ENCODE measurements at places on chromosomes 2 and 18.

GRCh38 chr18:54774981-54775665 is 53.2 kb upstream of the RAB27B start:
- DNase-seq: no peak

DNA sequence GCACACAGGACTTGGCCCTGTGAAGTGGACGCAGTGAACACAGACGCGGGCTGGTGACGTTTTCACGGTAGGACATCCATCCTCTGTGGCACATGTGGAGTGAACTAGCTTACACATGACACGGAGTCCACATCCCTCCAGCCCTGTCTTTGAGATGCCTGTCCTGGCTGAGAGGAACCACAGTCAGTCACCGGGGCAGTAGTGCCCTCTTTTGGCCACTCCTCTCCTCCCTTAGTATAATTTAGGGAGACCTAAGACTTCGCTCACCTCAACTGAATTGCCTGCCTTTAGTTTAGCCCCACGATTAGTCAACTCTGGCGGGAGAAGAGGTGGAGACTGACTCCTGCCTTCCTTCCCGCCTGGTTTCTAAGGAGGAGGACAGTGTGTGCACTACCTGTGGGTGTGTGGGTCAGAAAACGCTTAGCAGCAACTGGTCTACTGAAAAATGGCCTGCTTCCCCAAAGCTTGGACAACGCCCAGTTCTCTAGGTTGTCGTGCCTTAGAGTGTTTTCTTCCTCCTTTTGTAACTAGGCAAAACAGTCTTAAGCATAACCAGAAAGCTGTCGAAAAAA is 70.6 kb downstream of the MBP start:
- no peak for DNase-seq

GRCh38 chr2:213147538-213147937 is 3.9 kb downstream of the IKZF2 start:
- no peak for DNase-seq

DNA sequence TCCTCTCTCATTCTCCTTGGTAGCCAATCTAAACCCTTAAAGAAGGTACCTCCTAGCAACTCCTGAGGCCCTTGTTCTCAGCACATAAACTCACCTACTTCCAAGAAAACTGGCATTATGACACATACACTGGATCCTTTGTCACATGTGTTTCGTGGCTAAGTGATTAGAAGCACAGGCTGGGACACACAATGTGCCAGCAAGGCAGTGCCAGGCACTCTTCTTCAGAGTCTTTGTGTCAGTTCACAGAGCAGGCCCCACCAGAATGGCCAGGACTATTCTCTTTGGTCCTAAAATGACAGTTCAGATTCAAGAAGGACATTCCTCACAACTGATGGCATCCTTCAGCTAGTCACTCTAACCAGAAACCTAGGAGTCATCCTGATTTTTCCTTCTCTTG is 40.3 kb downstream of the SMC6 start:
- DNase-seq: no peak

DNA sequence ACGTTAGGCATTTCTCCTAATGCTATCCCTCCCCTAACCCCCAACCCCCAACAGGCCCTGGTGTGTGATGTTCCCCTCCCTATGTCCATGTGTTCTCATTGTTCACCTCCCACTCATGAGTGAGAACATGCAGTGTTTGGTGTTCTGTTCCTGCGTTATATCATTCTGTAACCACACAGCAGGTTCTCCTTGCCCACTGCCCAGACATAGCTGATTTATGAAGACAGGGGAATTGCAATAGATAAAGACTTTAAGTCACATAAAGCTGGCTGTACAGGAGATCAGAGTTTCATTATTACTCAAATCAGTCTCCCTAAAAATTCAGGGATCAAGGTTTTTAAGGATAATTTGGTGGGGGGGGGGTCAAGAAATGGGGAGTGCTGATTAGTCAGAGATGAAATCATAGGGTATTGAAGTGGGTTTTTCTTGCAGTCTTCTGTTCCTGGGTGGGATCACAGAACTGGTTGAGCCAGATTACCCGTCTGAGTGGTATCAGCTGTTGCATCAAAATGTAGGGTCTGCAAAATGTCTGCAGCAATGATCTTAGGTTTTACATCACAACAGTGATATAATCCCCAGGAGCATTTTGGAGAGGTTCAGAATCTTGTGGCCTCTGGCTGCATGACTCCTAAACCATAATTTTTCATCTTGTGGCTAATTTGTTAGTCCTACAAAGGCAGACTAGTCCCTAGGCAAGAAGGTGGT is 392.1 kb upstream of the KCNJ3 start:
- DNase-seq: no peak

GRCh38 chr2:236121546-236121945 is 46.6 kb downstream of the GBX2 start:
- DNase-seq: no peak
